ENCODE measurements at places on chromosomes 4 and X. TPM values are rescaled to one million over a fixed set of nuclear protein-coding genes. Genes with fewer than 3 reads are reported as not detected.

CETN2 gene
- 73.4 TPM for total RNA-seq

- DNase-seq: no peak
Observed at GRCh38 chr4:60808726-60809485, 391.2 kb upstream of the ADGRL3 start.

GRCh38 chr4:4217113-4217512, 9.6 kb downstream of the OTOP1 start:
- no peak for DNase-seq

- DNase-seq: no peak
Observed at GRCh38 chr4:43348591-43348990, 456.1 kb downstream of the GRXCR1 start.

GRCh38 chr4:40461879-40462278, 126.7 kb downstream of the CHRNA9 start:
- no peak for DNase-seq

GRCh38 chr4:180292339-180292738, 1950.9 kb upstream of the TENM3 start:
- no peak for DNase-seq

- no peak for DNase-seq
Observed at GRCh38 chr4:186757696-186758355, 34.2 kb upstream of the FAT1 start.

Data from MG63 (cell line).